ENCODE measurements at places on chromosomes 4 and X. TPM values are rescaled to one million over a fixed set of nuclear protein-coding genes. Genes with fewer than 3 reads are reported as not detected.

The CFAP299 gene
- not detected for total RNA-seq

GRCh38 chrX:34437586-34437985 is 219.5 kb downstream of the TMEM47 start:
- no peak for DNase-seq
- H3K4me1 ChIP-seq, result no peaks in the 10 kb centered on the region
- no peaks in the 10 kb centered on the region for H3K36me3 ChIP-seq
- no peak overlapping the region for H3K27ac ChIP-seq
- H3K27me3 ChIP-seq, result no peaks in the 10 kb centered on the region
- H3K4me3 ChIP-seq, result no peak overlapping the region

DNA sequence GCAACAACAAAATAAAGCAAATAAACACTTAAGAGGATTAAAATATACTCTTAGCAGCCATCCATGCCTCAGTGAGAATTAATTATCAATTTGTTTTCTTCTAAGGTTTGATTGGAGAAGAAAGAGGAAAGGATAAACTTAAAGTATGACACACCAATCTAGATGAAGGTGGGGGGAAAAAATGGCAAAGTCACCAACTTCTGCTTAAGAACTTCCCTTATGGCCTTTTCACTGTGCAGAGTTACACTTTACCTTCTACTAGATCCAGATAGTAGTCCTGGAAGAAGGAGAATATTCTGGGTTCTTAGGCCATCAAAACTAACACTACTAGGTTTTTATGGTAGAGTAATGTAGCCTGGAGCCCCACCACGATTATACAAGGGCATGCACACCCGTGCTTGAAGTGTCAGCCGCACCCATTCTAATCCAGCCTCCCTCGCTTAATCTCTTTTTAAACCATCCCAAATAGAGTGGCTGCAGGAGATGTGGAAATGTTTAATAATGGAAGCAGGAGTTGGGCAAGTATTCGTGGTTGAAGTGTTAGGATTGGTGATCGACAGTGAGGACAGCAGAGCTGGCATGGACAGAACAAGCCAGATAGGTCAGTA is 14.1 kb downstream of the ENPEP start:
- no peak overlapping the region for H3K27ac ChIP-seq
- no peak overlapping the region for H3K4me3 ChIP-seq
- H3K4me1 ChIP-seq, result no peaks in the 10 kb centered on the region
- no peaks in the 10 kb centered on the region for H3K27me3 ChIP-seq
- DNase-seq, result no peak
- H3K36me3 ChIP-seq, result no peaks in the 10 kb centered on the region

- H3K27ac ChIP-seq, result no peak overlapping the region
- H3K4me3 ChIP-seq, result no peak overlapping the region
- H3K36me3 ChIP-seq, result no peaks in the 10 kb centered on the region
- H3K4me1 ChIP-seq, result peaks cover 3% of the 10 kb centered on the region
- no peak for DNase-seq
Measured at GRCh38 chr4:153790962-153791551, 2.2 kb upstream of the SFRP2 start.

DNA sequence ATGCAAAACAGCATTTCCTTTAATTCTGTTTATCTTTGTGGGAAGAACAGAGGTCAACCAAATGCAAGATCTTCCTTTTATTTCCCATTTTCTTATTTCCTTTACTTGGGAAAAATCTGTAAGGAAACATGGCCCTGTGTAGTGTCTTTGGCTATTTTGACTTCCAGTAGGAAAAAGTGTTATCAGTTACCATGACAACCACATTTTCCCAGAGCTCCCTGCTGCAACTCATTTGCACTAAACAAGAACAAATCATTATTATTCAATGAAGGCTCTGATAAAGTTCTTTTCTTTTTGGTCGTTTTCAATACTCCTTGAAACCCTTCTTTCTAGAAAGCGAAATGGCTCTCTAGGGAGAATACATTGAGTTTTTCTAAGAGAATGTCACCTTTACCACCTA is 117.2 kb upstream of the DDX53 start:
- H3K27me3 ChIP-seq, result no peaks in the 10 kb centered on the region
- DNase-seq, result no peak
- no peaks in the 10 kb centered on the region for H3K4me1 ChIP-seq
- no peaks in the 10 kb centered on the region for H3K36me3 ChIP-seq
- H3K27ac ChIP-seq, result no peak overlapping the region

DNA sequence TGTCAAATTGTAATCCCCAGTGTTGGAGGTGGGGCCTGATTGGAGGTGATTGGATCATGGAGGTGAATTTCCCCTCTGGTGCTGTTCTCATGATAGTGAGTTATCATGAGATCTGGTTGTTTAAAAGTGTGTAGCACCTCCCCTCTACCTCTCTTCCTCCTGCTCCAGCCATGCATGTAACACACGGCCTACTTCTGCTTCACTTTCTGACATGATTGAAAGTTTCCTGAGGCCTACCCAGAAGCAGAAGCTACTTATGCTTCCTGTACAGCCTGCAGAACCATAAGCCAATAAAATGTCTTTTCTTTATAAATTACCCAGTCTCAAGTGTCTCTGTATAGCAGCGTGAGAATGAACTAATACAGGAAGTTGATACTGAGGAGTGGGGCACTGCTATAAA is 61.7 kb upstream of the DDX60 start:
- H3K4me1 ChIP-seq, result no peaks in the 10 kb centered on the region
- no peak for DNase-seq
- no peaks in the 10 kb centered on the region for H3K36me3 ChIP-seq
- H3K27ac ChIP-seq, result no peak overlapping the region

DNA sequence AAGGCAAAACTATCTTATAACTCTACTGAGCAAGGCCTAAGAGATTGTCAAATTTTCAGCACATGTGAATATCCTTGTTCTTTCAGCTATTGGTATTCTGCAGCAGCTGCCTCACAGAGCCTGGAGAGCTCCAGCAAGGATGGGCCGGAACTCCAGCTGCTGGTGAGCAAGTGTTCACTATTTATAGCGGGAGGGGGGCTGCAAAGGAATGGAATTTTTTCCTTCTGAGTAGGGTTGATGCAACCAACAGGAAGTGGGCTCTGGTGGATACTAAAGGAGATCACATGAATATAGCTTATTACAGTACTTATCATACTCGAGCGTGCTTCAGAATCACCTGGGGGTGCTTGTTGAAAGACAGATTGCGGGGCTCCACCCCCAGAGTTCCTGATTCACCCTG is 20.2 kb upstream of the SETD7 start:
- no peak overlapping the region for H3K27ac ChIP-seq
- no peaks in the 10 kb centered on the region for H3K4me1 ChIP-seq
- no peak for DNase-seq
- H3K27me3 ChIP-seq, result no peaks in the 10 kb centered on the region
- H3K4me3 ChIP-seq, result no peak overlapping the region
- no peaks in the 10 kb centered on the region for H3K36me3 ChIP-seq

DNA sequence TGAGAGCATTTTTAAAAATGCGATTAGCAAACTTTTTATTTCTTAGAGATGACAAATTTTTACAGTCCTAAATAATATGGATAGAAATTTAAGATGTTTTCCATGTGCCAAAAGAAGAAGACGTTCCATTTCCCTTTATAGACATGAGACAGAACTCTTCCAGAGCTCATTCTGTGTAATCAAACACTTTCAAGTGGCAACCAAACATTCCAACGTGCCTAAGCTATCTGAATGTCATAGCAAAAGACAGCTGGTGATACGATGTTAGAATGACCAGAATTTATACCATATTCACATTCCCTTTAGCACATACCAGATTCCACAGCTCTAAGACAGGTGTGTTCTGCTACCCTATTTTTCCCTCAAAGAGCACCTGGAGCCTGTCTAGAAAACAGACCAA is 133.2 kb downstream of the ENOX2 start:
- no peak overlapping the region for H3K27ac ChIP-seq
- no peaks in the 10 kb centered on the region for H3K27me3 ChIP-seq
- DNase-seq, result no peak
- H3K36me3 ChIP-seq, result no peaks in the 10 kb centered on the region
- H3K4me1 ChIP-seq, result no peaks in the 10 kb centered on the region

- H3K27me3 ChIP-seq, result no peaks in the 10 kb centered on the region
- no peak overlapping the region for H3K27ac ChIP-seq
- no peak for DNase-seq
- H3K4me3 ChIP-seq, result no peak overlapping the region
Measured at GRCh38 chr4:69832326-69833030, 27.5 kb downstream of the SULT1E1 start.
